ENCODE measurements at places on chromosomes 7 and 10.

DNA sequence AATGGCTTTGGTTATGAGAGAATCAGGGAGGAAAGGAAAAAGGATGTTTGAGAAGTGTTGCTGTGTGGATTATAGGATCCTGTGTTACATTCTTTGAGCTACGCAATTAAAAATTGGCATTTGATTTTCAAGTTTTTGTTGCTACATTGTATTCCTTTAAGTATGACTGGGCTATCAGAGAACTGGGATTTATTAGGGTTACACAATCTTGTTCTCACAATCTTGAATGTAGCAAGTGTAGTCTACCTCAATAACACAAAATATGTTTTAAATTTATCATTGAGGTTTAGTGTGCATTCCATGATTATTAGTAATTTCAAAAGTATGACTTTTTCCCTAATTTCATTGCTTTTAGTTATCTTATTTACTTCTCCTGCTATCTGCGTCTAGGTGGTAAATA lies 113.9 kb downstream of the CACNB2 start:
- DNase-seq = no peak

GRCh38 chr10:94239696-94240095 lies 123.0 kb downstream of the NOC3L start:
- DNase-seq = no peak

GRCh38 chr10:103080891-103081581 lies 112.0 kb downstream of the NT5C2 start:
- DNase-seq = no peak

- DNase-seq = no peak
Measured at GRCh38 chr10:21943633-21944265, 59.8 kb downstream of the DNAJC1 start.
